NCI-H774 (cell line): ENCODE measurements at places on chromosomes 5 and 9.

- DNase-seq, result no peak
Measured at GRCh38 chr5:57598756-57599155, 116.1 kb upstream of the ACTBL2 start.

DNA sequence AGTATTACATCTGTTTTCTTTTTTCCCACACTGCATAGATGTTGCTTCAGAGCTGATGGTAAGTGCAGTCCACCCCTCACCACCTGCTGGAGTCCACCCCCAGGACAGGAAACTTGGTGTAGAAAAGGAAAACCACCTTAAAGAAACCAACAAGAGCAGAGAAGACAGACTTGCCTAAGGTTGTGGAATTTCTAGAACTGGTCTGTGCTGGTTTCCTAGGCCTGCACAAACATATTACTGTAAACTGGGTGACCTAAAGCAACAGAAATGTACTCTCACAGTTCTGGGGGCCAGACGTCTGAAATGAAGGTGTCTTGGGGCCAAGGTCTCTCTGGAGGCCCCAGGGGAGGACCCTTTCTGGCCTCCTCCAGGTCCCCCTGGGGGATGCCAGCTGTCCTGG, 293.4 kb upstream of the IRX1 start:
- DNase-seq, result no peak

DNA sequence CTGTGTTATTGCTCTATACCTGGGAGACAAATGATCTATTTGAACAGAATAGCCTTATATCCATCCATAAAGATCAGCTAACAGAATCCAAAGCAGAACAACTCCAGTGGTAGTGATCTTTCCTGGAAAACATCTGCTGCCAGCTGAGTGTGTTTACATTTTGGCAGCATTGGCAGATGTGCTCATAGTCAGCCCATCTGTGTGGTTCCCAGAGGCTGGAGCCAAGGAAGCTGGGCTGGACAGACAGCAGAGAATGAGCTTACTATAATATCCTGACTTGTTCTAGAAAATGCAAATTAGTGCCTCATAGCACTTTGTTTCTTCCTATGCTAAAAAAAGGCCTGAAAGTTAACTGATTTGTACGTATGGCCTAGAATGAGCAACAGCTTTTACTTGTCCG, 99.7 kb downstream of the ST8SIA4 start:
- no peak for DNase-seq

DNA sequence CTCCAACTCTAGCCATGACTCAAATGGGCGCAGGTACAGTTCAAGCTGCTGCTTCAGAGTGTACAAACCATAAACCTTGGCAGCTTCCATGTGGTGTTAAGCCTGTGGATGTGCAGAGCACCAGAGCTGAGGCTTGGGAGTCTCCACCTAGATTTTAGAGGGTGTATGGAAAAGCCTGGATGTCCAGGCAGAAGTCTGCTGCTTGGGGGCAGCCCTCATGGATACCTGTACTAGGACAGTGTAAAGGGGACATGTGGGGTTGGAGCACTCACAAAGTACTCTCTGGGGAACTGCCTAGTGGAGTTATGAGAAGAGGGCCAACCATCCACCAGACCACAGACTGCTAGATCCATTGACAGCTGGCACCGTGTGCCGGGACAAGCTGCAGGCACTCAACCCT, 273.5 kb upstream of the ST8SIA4 start:
- no peak for DNase-seq

- no peak for DNase-seq
Measured at GRCh38 chr5:116454417-116454927, 120.2 kb downstream of the SEMA6A start.

DNA sequence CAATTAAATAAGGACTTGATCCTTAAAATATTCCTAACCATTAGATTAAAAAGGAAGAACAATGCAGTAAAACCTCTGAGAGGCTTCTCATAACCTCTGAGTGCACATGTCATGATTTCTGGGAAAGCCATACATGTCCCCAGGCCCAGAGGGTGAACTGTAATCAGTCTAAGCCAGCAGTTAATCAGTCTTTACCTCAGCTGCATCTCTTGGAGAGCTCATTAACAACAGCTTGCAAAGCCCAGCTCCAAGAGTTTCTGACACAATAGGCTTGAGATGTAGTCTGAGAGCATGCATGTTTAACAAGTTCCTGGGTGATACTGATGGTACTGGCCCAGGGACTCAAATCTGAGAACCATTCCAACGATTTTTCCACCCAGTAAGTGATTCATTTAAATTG, 392.1 kb downstream of the DNAH5 start:
- no peak for DNase-seq

GRCh38 chr9:29714860-29715259, 2141.6 kb upstream of the C9orf72 start:
- DNase-seq, result no peak

DNA sequence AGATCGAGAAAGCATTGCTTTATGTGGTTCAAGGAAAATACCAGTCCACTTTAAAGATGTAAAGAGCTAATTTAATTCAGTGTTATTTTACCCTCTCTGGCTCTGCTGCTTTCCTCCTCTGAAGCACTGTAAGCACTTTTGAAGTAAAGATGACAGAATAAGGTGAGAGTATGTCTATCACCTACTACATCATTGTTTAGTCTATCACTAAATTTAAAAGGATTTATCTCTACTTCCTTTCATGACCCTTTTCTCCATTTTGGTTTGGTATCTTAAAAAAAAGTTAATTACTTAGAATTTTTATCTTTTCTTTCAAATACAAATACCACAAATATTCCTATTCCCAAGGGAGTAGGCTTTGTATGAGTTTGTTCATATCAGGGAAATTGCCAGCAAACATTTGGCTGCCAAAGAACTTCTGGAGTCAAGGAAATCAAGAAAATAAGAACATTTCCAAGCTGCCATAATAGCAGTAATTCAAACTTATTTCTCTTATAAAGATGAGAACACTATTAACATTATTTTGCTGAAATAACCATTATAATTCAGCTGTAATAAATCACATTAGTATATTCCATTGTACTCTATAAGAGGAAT, 77.8 kb downstream of the SLC38A9 start:
- no peak for DNase-seq

GRCh38 chr9:136799854-136800657, 3.9 kb downstream of the CCDC183 start:
- DNase-seq, result peak; percentile 95

DNA sequence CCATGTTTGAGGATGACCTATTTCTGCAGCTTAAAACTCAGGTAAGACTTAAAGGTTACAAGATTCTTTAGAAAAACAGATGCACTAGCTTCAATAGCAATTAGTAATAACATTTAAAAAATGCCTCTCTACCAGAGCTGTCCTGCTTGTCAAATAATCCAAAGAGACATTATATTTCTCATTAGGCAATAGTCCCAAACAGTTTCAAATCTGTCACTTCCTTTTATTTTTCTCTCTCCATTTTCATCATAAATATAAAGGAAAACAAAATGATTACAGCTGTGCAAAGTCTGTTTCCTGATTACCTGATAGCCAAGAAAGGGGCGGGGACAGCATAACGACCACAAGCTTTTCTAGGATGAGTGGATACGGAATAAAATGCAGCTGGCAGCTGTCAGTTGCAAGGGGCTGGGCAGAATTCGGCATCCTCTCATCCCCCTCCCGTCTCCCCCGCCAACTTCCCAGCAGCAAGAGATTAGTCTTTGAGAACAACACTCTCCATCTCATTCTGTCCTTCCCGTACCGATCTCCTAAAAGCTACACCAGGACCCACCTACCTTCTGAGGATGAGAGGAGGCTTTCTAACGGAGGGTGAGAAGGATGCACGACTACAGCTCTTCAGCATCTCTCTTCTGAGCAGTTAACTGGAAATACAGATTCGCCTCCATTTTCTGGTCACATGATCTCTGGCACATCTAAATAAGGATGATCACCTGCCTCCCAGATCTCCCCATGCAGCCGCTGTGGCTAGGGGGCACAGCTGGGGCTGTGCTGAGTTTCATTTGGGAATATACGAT, 72.5 kb upstream of the PCA3 start:
- DNase-seq, result peak; percentile 18

- DNase-seq, result no peak
Measured at GRCh38 chr5:143432658-143433239, 29.3 kb upstream of the NR3C1 start.

GRCh38 chr5:9644630-9645029, 14.5 kb upstream of the TAS2R1 start:
- no peak for DNase-seq

GRCh38 chr5:132281856-132282614, 12.2 kb upstream of the SLC22A4 start:
- DNase-seq, result no peak

DNA sequence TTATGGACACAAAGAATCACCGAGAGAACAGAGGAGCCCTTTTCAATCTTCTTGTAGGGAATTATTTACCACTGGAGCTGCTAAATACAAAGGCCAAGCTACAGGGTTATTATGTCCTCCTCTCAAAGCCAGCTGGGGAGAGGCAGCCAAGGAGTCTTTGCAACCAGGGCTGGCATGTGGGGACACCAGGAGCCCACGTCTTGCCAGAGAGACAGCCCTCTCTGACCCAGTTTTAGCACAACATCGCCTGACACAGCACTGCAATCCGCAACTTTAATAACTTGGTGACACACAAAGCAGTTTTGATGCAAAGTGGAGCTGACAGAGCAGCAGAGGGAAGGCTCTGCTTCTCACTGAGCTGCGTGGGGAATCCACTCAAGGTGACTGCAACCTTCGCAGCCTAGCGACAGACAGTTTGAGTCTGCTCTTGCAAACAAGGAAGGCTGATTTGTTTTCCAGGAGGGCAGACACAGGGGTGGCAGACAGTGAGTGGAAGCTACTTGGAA, 33.6 kb downstream of the TLR4 start:
- no peak for DNase-seq

DNA sequence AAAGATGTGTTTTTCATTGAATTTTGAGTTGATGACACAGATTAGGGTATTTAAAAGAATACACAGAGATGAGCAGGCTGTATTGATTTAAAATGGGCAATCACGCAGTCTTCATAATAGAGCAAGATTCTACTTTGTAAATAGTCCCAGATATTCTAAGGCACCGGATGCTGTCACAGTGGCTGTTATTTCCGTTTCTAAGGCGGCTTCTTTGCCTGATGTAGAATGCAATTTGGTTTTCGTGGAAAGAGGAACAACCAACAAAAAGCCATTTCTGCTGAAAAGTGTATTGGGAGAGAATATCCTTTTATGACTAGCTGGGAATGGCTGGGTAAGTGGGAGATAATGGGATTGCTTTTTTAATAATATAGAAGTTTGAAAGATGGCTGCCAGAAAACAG, 17.5 kb downstream of the PRKACG start:
- DNase-seq, result no peak

DNA sequence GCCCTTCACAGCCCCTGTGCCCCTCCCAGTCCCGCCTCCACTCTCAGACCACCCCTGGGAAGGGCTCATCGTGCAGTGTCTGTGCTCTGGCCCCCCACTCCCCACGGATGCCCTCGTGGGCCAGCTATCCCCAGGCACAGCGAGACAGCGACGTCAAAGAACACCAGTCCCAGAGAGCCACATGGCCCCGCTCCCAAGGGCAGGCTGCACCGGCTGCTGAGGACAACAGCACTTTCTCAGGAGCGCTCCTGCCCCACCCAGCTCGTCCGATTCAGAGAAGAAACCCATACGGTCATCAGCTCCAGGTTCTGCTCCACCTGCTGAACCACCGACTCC, 4.8 kb upstream of the SNAPC4 start:
- DNase-seq, result no peak
